ENCODE measurements at places on chromosomes 11 and 22.
A peak's percentile ranks its signal among the peaks of the same experiment; 100 is the strongest.

- peak; percentile 89 for ATAC-seq
These were observed 16.3 kb upstream of the GPR83 start for GRCh38 chr11:94417386-94417987.

- ATAC-seq: peak; percentile 15
These were observed 102.1 kb upstream of the BID start for GRCh38 chr22:17876306-17876831.

GRCh38 chr11:66554602-66555001, 7.9 kb downstream of the ACTN3 start:
- no peak for ATAC-seq

- ATAC-seq: no peak
These were observed 54.9 kb downstream of the TRIM44 start for GRCh38 chr11:35717520-35717919.

- no peak for ATAC-seq
These were observed 937.8 kb upstream of the CHORDC1 start for GRCh38 chr11:91160661-91161060.

DNA sequence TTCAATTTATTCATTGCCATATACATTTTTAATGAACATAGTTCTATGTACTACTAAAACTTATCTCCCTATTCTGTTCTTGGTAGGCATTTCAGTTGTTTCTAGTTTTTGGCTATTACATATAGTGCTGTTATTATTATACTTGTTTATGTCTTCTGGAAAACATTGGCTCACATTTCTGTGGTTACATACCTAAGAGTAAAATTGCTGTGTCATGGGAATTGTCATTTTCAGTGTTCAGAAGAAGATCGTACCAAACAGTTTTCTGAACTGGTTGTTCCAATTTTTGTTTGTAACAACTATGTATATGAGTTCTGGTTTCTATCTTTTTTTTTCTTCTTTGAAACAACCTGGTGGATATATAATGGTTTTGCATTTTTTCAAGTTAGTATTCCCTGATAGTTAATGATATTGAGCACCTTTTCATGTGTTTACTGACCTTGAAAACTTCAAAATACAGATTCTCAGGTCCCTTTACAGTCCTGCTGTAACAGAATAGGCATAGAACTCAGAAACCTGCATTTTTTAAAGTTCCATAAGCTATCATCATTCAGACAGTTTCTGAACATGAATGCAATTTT, 230.7 kb downstream of the JRKL start:
- ATAC-seq: no peak

- ATAC-seq: no peak
These were observed 107.8 kb upstream of the NAV2 start for GRCh38 chr11:19604679-19605375.

GRCh38 chr11:45361551-45361950, 75.4 kb upstream of the SYT13 start:
- no peak for ATAC-seq

DNA sequence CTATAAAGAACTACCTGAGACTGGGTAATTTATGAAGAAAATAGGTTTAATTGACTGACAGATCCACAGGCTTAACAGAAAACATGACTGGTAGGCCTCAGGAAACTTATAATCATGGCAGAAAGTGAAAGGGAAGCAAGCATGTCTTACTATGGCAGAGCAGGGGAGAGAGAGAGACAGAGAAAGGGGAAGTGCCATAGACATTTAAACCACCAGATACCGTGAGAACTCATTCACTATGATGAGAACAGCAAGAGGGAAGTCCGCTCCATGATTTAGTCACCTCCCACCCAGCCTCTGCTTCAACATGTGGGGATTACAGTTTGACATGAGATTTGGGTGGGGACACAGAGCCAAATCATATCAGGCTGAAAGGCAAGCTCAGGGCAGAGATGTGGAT, 327.1 kb upstream of the DDI1 start:
- ATAC-seq: no peak

GRCh38 chr11:8533332-8533731, 60.7 kb downstream of the STK33 start:
- no peak for ATAC-seq

DNA sequence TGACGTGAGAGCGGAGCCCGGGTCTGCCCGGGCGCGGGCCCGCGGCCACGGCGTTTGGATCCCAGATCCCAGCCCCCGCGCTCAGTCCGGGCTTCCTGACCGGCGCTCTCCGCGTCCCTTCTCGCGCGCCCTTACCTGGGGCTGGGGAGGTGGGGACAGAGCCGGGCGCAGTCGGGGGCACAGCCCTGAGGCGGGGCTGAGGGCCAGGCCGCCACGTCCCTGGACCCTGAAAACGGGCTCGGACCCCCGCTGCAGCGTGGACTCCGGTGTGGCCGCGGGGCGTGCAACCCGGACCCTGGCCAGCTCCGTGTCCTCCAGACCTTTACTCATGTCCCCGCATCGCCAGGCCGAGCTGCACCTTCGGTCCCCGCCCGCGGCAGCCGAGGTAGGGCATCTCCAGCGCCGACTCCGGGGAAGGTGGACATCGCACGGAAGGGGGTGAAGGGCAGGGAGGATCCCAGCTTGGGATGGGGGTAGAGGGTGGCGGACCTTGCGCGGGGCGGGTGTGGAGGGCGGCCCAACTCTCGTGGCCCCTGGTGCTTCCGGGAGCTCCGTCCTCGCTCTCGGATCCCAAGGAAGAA, 9.9 kb upstream of the AIFM3 start:
- ATAC-seq: no peak

GRCh38 chr22:27253108-27253902, 548.3 kb downstream of the MN1 start:
- ATAC-seq: no peak

- ATAC-seq: no peak
These were observed 7.1 kb upstream of the TNNT3 start for GRCh38 chr11:1912289-1912878.

DNA sequence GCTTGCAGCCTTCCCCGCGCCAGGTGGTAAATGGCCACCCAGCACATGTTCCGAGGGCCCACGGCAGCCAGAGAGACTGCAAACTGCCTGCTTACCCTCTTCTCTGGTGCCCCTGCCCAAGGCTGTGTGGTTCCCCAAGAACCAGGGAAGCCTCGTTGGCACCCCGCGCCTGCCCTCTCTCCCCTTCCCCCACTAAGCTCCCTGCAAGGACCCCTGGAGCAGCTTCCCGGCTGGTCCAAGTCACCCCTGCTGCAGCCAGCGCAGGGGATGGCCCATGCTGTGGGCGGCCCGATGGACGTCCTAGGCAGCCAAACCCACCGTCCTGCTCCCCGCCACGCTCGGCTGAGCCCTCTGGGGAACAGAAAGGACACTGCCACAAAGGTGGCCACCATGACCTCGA, 30.2 kb downstream of the MACROD1 start:
- no peak for ATAC-seq

- ATAC-seq: no peak
These were observed 109.7 kb downstream of the GALNT18 start for GRCh38 chr11:11512090-11512489.

GRCh38 chr11:74506823-74507222, 13.3 kb upstream of the LIPT2 start:
- no peak for ATAC-seq

GRCh38 chr11:22807855-22808570, 21.6 kb downstream of the SVIP start:
- ATAC-seq: no peak

GRCh38 chr11:133918608-133919260, 38.0 kb downstream of the IGSF9B start:
- no peak for ATAC-seq

DNA sequence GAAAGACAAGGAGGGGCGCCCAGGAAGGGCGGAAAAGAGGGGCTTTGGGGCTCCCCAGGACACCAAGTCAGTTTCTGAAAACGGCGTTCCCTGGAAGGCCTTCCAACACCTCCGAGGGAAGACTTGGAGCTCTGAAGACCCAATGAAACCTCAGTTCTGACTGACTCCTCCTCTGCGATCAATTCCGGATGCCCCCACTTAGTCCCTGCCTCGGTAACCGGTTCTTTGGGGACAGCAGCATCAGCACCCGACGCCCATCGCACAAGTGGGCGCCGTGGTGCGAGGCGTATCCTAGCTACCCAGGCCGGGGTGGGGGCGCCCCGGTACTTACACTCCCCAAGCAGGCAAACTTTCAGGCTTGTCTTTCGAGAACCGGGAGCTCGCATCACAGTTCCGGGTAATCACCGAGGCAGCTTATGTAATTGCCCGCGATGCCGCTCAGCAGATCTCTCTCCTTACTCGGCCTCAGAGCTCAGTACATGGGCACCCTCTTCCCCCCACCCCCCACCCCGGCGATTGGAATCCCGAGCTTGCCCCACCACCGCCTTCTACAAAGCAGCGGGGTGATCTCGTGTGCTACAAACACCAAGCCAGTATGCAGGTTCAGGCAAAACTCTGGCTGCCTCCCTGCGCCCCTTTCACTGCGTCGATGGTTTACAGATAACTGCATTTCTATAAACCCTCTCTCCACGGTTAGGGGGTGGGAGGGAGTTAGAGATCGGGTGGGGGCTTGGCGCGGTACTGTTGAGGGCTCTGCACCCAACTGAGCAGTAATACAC, 2.0 kb downstream of the TENM4 start:
- peak; percentile 9 for ATAC-seq

GRCh38 chr22:23708270-23708669, 17.5 kb downstream of the RGL4 start:
- no peak for ATAC-seq

DNA sequence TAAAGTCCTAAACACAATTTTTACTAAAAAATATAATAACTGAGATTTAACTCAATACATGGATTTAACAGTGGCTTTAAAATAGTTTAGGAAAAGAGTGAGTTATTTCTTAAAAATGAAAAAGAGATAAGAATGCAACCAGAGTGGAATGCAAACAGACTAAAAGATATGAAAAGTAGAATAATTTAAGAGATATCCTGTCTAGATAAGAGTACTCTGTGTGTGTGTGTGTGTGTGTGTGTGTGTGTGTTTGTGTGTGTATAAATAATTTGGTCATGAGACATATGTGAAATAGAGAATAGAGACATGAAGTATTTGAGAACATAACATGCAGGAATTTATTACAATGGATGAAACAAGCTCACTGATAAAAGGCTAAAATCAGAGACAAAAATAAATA, 986.9 kb upstream of the CHORDC1 start:
- no peak for ATAC-seq

- ATAC-seq: peak; percentile 49
These were observed 318.7 kb downstream of the BUD13 start for GRCh38 chr11:116454020-116454645.

GRCh38 chr11:102800767-102801166, 2.8 kb upstream of the MMP1 start:
- no peak for ATAC-seq

- no peak for ATAC-seq
These were observed 24.9 kb downstream of the LMO2 start for GRCh38 chr11:33866936-33867335.

- ATAC-seq: peak; percentile 32
These were observed 27.8 kb upstream of the CARS1 start for GRCh38 chr11:3085052-3085451.

- ATAC-seq: peak; percentile 92
These were observed 1.4 kb downstream of the APOA1 start for GRCh38 chr11:116835791-116836631.

GRCh38 chr11:73969091-73969490, 13.6 kb downstream of the UCP2 start:
- ATAC-seq: no peak

DNA sequence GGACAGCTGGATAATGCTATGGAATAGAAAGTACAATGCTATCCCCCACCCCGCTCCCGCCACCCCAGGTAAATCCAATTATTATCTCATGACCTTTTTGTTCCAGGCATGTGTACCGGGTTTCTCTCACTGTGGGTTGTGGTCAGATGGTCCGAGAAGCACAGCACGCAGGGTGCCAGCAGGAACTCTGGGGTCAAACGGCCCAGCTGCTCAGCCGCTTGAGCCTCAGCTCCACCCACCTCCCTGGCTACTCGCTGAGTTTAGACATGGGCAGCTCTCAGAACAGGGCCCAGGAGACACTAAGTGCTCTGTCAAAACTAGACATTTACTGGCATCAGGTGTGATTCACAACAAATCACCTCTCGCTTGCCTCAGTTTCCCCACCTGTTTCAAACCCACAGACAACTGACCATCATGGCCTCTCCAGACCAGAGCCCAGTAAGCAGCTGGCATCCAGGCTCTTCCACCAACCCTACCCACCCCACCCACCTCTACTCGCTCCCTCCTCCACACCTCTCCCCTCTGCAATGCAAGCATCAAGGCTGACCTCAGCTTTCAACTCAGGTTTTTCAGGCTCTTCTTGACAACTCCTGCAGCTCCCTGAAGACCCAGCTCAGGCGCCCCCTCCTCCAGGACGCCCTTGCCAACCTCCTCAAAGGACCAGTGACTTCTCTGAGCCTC, 13.0 kb upstream of the MFNG start:
- no peak for ATAC-seq

DNA sequence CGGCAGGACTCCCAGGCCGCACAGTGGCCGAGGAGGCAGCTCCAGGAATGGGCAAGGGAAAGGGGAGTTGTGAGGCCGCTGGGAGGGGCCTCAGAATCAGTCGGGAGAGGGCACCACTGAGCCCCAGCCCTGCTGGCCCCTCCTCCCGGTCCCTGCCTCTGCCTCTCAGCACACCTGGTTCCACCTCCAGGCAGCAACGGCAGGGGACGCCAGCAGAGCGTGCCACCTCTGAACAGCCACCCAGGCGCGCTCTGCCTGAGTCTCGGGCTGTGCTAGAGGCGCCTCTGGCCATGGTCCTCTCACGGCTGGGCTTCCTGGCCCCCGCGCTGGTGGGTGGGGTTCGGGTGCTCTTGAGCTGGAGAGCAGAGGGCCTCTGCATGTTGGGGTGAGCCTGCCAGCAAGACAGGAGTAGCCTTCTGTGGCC, 33.0 kb downstream of the MOB2 start:
- peak; percentile 16 for ATAC-seq

GRCh38 chr11:119025099-119025473, 5.6 kb downstream of the SLC37A4 start:
- no peak for ATAC-seq

- ATAC-seq: no peak
These were observed 56.0 kb downstream of the COMMD9 start for GRCh38 chr11:36233204-36233603.

GRCh38 chr11:120511820-120512738, 531 bp downstream of the GRIK4 start:
- no peak for ATAC-seq

- no peak for ATAC-seq
These were observed 23.8 kb downstream of the SYTL2 start for GRCh38 chr11:85787168-85787567.

GRCh38 chr22:40204321-40205116, 26.8 kb downstream of the TNRC6B start:
- ATAC-seq: peak; percentile 76

DNA sequence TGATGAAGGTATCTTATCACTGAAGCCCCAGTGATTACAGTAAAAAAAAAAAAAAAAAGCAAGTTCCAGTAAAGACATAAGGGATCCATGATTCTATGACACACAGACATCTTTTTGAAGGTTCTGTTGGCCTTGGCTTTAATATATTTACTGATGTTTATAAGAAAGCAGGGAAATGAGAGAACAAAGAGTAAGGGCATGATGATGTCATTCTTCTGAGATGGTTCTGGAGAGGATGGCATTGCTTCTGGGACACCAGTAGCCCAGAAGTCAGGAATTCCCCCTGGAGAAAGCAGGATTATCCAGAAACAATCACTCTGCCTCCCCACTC, 233.6 kb downstream of the FAM76B start:
- ATAC-seq: no peak

- no peak for ATAC-seq
These were observed 41.2 kb downstream of the OR2AT4 start for GRCh38 chr11:75055511-75055910.

All from SK-N-SH treated with all-trans-retinoic acid at 6 μM for 48 hours (cell line).